ENCODE measurements at places on chromosomes 13 and 19.
A peak's percentile ranks its signal among the peaks of the same experiment; 100 is the strongest.

DNA sequence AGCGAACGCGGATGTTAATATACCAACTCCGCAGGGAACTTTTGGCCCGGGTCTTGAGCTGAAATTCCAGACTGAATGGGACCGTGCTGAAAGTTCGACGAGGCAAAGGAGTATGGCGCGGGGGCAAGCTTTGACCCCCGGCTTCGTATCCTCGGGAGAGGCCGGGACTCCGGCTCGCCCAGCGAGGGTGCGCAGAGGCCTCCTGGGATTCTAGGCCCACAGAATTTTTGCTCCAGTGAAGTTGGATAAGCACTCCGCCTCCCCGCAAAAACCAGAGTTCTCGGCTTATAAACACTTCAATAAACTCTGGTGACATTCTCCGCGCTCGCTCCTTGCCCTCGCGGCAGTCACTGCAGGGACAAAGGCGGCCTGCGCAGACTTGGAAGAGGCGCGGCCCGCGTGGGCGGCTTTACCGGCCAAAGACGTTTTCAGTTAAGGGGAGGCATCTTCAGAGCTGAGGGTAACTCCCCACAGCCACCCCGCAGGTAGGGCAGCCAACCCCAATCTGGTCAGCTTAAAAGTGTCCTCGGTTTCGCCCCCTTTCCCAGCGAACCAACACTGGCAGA lies 112.6 kb downstream of the KCNRG start:
- no peak for DNase-seq

DNA sequence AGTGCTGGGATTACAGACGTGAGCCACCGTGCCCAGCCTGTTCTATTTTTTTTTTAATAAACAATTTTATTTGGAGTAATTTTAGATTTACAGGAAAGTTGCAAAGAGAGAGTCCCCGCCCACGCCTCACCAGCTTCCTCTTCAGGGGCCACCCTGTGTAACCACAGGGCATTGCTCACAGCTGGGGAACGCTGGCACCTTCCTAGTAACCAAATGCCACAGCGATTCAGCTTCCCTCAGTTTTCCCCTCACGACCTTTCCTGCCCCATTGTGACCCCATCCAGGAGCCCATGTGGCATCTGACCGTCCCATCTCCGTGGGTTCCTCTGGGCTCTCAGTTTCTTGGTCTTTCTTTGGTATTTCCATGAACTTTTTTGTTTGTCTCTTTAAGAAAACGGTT lies 83.9 kb downstream of the GNG7 start:
- DNase-seq, result no peak

DNA sequence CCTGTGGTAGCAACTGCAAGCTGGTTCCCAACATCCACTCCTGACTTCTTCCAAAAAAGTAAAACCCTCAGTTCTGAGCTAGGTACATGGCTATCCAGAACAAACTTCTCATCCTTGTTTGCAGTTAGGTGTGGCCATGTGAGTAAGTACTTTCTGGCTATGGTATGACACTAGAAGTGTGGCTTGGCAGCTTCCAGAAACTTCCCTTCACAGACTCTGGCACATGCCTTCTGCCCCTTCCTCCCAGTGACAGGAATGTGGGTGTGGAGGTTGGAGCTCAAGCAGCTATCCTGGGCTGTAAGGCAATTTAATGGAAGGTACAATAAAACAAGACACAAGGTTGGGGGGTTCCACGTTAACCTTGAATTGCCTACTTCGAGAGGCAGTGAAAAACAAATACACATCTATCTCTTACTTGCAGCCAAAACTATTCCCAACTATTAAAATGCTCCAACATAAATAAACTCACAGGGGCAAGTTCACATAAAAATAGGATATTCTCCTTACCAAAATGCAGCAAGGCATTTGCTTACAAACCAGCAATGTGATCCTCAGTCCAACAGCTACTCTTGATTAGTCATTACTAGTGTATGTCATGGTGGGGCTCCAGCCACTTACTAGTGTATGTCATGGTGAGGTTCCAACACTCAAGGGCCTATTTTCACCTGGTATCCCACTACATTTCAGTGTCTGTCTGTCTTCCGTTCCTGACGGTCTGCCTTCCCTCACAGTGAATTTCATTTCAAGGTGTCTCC lies 3.1 kb downstream of the SMG9 start:
- DNase-seq, result no peak

GRCh38 chr13:108218044-108218974 lies at the start of gene ABHD13:
TSS of gene ABHD13 (plus strand) at chr13:108218392. CDS start at chr13:108229219, 10,827 bp downstream.
- peak; percentile 61 for DNase-seq

DNA sequence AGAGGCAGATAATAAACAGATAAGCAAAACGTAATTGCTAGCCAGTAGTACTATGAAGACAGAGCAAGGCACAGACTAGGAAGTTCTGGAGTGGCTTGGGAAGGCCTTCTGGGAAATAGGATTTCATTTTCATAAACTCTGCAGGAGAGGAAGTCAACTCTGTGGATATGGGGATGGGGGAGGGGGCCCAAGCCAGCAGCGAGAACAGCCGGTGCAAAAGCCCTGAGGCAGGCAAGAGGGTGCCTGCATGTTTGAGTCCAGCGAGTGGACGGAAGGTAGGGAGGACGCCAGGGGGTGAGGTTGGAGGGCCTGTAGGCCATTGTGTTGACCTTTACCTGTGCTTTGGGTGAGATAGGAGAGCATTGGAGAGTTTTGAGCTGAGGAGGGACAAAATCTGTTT lies 9.0 kb upstream of the ASF1B start:
- DNase-seq, result no peak

Measured in stimulated activated CD8-positive, alpha-beta memory T cell treated with anti-CD3 and anti-CD28 coated beads, Interleukin-4, amount 100 ng/mL, for 1 hour (primary cell).